MCF 10A (cell line): ENCODE measurements at places on chromosomes 7 and 10. TPM values are rescaled to one million over a fixed set of nuclear protein-coding genes. Genes with fewer than 3 reads are reported as not detected.
A peak's percentile ranks its signal among the peaks of the same experiment; 100 is the strongest.

Gene CYP26C1
- 0.07 and 0.14 TPM in 2 replicates for total RNA-seq

Gene FOXI2
- total RNA-seq = not detected in 2 replicates

Gene MIOS
- 43.5 and 65.4 TPM in 2 replicates for total RNA-seq

Gene MDH2
- total RNA-seq = 278 and 328 TPM in 2 replicates

Gene PTPN12
- 104 and 105 TPM in 2 replicates for total RNA-seq

Gene OR6B1
- not detected in 2 replicates for total RNA-seq

Gene POR
- total RNA-seq = 45.1 and 58.0 TPM in 2 replicates

Gene C1QL3
- not detected in 2 replicates for total RNA-seq

Gene GJC3
- total RNA-seq = not detected in 2 replicates

DNA sequence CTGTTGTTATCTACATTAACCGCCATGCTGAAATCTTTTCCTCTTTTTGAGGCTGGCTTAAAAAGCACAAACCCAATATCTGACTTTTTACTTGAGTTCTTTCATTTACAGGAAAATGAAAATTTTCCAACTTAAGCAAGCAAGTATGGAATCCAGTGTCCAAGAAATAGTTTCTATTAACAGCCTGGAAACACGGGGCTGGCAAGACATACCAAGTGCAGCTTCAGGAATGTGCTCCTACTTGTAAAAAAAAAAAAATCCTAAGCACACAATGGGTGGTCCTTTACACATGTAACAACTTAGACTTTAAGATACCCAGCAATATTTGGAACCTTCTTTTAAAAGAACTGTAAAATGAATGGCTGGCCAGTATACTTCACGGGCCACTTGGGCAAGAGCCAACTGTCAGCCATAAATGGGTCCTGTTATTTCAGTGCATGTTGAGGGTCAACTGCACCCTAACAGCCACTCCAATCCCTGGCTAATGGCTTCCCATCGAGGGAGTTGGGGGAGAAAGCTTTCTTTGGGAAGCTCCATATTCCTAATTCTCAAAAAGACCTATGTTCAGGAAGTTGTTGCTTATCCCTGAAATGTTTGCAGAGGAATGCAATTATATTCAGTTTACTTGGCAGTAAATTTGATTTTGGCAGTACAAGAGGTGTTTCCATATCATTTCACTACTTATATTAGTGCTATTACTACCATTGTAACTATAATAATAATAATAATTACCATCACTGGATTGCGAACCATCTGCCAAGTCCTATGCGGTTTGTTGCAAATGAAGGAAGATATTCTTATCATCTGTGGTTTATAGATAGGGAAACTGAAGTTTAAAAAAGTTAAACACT lies 236.4 kb upstream of the TMEM72 start:
- no peak for DNase-seq
- no peak overlapping the region for H3K4me3 ChIP-seq
- no peaks in the 10 kb centered on the region for H3K27me3 ChIP-seq
- H3K27ac ChIP-seq = no peak overlapping the region
- H3K36me3 ChIP-seq = no peaks in the 10 kb centered on the region
- no peaks in the 10 kb centered on the region for H3K4me1 ChIP-seq

DNA sequence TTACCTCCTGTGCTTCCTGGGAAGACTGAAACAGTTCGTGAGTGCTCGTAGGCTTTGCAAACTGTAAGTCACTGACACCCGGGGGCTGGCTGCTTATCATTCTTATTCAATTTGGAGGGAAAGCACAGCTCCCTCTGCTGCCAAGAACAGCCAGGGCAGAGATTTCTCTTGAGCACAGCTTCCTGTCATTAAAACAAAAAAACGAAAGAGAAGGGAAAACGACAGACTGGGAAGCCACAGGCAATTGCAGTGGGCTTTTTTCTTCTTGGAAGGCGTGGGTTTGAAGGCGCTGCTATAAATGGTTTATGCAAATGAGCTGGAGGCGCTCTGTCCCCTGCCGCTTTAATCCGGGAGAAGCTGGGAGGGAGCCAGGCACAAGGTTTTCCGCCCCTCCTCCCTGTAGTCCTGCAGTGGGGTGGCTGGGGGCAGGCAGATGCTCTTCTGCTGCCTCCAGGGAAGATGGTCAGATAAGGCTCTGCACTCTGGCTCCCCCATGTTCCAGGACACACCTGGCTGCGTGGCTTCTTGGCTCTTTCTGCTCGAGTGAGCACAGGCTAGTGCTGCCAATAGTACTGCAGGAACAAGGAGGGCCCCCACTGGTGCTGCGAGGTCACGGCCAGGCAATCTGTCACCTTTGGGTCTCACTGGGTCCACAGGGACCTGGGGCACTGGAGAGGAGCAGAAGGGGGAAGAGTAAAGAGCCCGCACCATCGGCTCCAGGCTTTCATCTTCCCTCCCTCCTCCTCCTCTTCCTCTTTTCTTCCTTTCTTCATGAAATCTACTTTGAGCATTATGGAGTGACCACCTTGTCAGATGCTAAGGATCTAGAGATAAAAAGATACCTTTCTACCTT lies 49.5 kb downstream of the NEURL1 start:
- DNase-seq = peak; percentile 37
- no peaks in the 10 kb centered on the region for H3K36me3 ChIP-seq
- H3K4me3 ChIP-seq = peak overlapping the region; percentile 40

DNA sequence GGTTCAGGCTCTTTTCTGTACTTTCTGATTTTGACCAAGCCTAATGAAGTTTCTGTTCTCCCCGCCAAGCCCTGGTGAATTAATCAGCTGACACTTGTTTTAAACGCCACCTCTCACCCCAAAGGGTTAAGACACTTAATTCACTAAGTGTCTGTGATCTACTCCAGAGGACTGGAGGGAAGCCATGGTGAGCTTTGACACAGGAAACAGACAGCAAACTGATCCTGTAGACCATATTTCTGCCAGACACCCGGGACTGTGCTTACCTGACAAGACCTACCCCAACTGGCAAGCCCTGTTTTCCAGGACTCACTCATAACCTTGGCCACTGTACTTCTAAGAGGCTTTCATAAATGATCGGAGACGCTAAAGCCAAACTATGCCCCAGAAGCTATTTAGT lies 126.0 kb downstream of the STRA8 start:
- no peaks in the 10 kb centered on the region for H3K27me3 ChIP-seq
- H3K4me1 ChIP-seq = no peaks in the 10 kb centered on the region
- no peak overlapping the region for H3K4me3 ChIP-seq

GRCh38 chr10:55628260-55628701 lies 732.8 kb downstream of the ZWINT start:
- H3K36me3 ChIP-seq = no peaks in the 10 kb centered on the region
- H3K27ac ChIP-seq = no peak overlapping the region
- no peak overlapping the region for H3K4me3 ChIP-seq
- peaks cover 20% of the 10 kb centered on the region for H3K27me3 ChIP-seq

DNA sequence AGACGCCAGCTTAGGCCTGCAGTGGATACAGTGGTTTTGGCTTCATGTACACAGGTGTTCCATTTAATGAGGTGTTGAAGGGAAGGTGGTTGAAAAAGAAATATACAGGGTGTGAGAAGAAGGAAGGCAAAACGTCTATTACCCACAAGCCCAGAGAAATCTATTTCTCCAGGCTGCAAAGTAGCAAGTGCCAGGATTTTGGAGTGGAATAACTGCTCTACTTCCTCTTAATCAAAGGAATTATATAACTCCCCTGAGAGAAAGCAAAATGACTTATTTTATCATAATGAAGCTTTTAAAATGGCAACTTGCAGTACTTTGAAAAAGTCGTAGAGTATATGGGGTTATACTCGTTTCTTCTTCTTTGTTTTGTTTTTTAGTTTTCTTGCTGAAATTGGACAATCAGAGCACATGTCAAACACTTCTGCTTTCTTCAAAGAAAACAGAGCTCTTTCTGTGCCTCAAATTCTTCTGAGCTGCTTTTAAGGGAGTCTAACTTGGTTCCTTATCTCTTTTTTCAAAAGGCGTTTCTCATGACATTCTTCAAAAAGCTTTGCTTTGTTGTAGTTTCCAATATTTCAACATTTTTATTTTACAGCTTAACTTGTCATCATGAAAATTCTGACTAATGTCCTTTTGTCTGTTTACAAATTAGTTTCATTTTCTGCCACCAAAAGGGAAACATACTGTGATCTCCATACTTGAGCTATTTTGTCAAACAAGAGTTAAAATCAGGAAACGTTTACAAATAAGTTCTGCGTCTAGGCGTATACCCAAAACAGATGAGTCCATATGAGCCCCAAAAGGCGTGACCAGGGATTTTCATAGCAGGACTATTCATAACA lies 289.7 kb downstream of the FRMD4A start:
- no peak overlapping the region for H3K4me3 ChIP-seq
- no peaks in the 10 kb centered on the region for H3K36me3 ChIP-seq
- H3K27me3 ChIP-seq = no peaks in the 10 kb centered on the region
- H3K27ac ChIP-seq = no peak overlapping the region
- DNase-seq = no peak

GRCh38 chr10:99785646-99786045 lies 3.2 kb downstream of the ABCC2 start:
- H3K27ac ChIP-seq = no peak overlapping the region
- H3K27me3 ChIP-seq = no peaks in the 10 kb centered on the region
- peaks cover 44% of the 10 kb centered on the region for H3K4me1 ChIP-seq
- DNase-seq = peak; percentile 40

DNA sequence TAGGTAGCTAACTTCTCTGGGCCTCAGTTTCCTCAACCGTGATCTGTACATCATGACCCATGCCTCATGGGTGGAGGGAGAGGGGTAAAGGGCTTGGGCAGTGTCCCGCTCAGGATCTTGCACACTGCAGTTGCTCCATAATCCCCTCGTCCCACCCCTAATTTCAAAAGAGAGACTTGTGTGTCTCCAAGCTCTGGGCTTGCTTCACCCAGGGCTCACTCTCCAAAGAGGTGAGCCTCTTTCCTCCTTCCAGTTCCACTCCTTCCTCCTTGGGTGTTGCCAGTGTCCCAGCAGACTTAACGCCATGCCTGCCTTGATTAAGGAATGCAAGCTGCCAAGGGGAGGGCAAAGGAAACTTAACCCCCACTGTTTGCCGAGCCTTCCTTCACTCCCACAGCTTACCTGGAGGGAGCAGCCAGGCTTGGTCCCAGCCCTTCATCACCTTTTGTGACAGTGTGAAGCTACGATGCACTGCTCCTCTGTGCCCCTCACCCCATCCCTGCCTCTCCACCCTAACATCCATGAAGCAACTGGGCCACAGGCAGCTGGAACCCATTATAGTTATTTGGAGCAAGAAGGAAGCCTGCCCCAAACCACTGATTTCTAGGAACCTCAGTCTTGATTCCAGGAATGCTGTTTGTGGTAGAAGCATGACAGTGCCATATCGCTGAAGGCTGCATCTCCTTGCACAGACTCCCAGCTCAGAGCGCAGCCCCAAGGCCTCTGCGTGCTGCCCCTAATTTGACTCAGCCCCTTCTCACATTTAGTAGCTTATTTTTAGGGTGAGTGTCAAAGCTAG lies 363.3 kb downstream of the TNS3 start:
- DNase-seq = no peak
- H3K27ac ChIP-seq = no peak overlapping the region
- H3K4me1 ChIP-seq = no peaks in the 10 kb centered on the region
- H3K4me3 ChIP-seq = no peak overlapping the region
- H3K27me3 ChIP-seq = no peaks in the 10 kb centered on the region

GRCh38 chr7:132678656-132679055 lies 102.4 kb upstream of the PLXNA4 start:
- H3K27me3 ChIP-seq = peaks cover 44% of the 10 kb centered on the region
- H3K4me3 ChIP-seq = no peak overlapping the region
- H3K36me3 ChIP-seq = no peaks in the 10 kb centered on the region
- H3K4me1 ChIP-seq = no peaks in the 10 kb centered on the region

- no peak overlapping the region for H3K27ac ChIP-seq
- no peak overlapping the region for H3K4me3 ChIP-seq
- no peak for DNase-seq
- H3K27me3 ChIP-seq = no peaks in the 10 kb centered on the region
Measured at GRCh38 chr10:108465871-108466641, 1301.5 kb upstream of the SORCS1 start.

GRCh38 chr7:111750228-111750627 lies 187.9 kb upstream of the IMMP2L start:
- H3K4me1 ChIP-seq = no peaks in the 10 kb centered on the region
- no peaks in the 10 kb centered on the region for H3K36me3 ChIP-seq
- H3K27me3 ChIP-seq = no peaks in the 10 kb centered on the region
- no peak overlapping the region for H3K27ac ChIP-seq

DNA sequence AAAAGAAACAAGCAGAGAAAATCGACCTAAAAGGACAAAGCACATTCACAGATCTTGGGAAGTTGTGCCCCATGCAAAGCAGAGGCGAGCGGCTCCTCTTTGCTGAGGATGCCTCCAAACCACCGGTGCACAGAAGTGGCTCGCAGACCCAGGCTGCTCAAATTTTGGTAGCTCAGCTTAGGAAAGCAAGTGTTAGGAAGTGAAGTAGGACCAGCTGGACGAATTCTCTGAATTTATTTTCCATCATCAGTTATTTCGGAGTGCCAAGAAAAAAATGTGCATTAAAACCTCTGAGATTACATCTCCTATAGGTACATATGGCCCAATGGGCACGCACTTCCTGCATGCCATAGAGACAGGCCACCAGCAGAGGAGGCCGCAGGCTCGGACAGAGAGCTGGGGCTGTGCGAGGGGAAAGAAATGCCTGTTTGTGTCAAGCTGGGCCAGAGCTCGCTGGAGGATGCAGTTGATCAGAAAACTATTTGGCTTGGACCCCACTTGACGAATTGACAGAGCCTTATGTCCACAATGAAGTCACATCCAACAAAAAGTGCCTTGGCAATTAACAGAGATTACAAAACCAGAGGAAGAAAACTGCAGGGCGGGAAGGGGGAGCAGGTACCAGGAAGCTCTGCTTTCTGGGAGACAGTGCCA lies 122.3 kb upstream of the LYZL2 start:
- no peaks in the 10 kb centered on the region for H3K36me3 ChIP-seq
- H3K4me1 ChIP-seq = no peaks in the 10 kb centered on the region
- DNase-seq = peak; percentile 56
- no peak overlapping the region for H3K4me3 ChIP-seq

DNA sequence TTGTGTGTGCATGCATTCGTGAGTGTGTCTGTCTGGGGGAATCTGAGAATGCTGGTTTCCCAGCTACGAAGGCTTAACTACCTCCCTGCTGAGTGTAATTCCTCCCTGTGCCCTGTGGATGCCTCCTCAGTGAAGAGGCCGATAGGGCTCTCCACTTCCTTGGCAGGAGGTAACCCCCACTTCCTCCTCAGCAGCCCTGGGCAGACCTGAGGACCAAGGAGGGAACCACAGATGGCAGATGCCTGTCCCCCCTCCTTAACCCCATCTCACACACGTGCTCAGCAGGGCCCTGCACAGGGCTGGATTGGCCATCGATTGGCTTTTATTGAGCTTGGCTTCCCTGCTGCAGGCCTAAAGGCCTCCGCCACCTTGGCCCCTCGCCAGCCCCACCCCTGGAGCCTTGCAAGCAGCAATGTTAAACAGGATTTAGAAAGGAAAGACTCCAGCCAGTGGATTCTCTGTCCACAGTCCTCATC lies 45.6 kb upstream of the LRRC4 start:
- no peaks in the 10 kb centered on the region for H3K27me3 ChIP-seq
- H3K36me3 ChIP-seq = peaks cover 49% of the 10 kb centered on the region
- no peak for DNase-seq
